Activated naive CD4-positive, alpha-beta T cell treated with anti-CD3 and anti-CD28 coated beads for 36 hours (primary cell): ENCODE measurements at places on chromosomes 1 and 21.
A peak's percentile ranks its signal among the peaks of the same experiment; 100 is the strongest.

GRCh38 chr1:10705953-10706352, 90.5 kb downstream of the CASZ1 start:
- no peak for DNase-seq

DNA sequence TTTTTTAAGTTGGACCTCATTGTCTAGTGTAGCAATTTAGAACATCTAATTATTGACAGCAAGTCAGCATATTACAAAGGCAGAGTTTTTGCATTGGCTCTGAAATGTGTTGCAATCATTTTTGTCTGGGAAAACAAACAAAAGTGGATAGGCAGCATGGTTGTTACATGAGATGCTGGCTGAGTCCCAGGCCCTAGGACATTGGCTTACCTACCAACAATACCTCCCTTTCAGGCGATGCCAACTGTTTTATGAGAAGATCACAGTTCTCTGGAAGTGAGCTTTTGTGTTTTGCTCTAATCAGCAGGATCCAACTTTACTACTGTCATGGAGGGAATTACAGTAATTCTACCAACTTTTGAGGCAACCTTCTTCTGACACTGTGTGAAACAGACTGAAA, 71.5 kb upstream of the CXADR start:
- no peak for DNase-seq

- DNase-seq, result peak; percentile 40
Observed at GRCh38 chr21:36156815-36157670, at the start of gene DOP1B. TSS of gene DOP1B (plus strand) at chr21:36156824. CDS start at chr21:36164734, 7,910 bp downstream.

DNA sequence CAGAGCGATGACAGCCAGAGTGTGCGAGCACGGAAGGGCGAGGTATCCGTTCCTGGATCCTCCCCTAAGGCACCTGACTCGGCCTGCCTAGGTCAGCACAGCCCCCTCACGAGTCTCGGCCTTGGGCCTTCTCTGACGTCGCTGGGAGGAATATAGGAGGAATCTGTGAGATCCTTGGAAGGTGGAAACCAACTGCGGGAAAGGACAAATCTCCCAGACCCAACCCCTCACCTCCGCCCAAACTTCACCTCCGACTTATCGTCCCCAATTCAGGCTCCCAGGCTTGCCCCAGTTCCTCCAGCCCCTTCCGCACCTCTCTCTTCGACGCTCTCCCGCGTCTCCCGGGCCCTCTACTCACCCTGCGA, 494 bp downstream of the APH1A start:
- peak; percentile 52 for DNase-seq

- no peak for DNase-seq
Observed at GRCh38 chr21:29238053-29238966, 60.4 kb upstream of the BACH1 start.

DNA sequence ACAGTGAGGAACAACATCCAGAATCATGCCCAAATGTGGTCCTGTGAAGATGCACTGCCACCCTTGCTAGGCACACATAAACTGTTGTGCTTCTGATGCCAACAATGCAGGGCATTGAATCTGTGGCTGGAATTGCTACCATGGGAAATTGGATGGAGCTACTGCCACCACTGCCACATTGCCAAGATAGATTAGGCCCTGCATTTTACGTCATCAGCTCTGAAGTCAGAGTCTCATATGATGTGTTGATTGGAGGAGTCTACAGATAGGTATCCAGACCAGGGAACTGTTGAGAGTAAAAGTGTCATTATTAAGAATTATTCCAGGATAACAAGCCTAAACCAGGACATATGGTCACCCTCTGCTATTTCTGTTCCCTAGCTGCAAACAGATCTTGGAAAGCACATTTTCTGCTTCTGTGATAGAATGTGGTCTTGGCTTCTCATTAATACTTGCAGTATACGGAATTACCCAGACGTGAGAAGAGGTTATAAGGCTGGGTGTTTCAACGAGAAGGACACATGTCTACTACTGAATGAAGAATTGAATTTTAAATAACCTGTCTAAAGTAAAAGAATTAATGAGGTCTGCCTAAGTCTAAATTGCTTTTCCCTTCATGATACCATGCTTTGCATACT, 106.6 kb downstream of the TNNI3K start:
- no peak for DNase-seq

DNA sequence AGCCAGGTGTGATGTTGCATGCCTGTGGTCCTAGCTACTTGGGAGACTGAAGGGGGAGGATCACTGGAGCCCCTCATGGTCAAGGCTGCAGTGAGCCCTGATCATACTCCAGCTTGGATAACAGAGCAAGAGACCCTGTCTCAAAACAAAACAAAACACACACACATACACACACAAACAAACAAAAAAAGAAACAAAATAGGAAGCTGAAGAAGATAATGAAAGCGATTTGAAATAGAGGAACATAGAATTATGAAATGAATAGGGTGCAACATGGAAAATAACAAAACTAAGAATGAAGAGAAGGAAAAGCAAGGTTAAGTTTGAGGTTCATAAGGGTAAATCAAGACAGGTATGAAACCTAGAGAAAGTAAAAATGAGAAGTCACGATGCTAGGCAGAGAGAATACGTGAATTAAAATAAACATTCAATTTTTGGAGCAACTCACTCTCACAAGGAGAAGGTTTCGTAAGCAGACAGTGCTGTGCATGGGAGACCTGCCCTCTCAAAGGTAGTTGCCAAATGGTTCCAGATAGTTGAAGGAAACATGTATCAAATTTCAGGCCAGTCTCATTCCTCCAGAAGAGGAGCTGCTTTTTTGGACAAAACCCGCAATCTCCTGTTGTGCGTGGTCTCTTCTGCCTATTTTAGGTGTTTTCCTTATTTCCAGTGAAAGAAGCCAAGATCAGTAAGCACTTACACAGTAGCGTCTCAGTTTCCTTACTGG, 3.3 kb downstream of the CD46 start:
- DNase-seq, result no peak

DNA sequence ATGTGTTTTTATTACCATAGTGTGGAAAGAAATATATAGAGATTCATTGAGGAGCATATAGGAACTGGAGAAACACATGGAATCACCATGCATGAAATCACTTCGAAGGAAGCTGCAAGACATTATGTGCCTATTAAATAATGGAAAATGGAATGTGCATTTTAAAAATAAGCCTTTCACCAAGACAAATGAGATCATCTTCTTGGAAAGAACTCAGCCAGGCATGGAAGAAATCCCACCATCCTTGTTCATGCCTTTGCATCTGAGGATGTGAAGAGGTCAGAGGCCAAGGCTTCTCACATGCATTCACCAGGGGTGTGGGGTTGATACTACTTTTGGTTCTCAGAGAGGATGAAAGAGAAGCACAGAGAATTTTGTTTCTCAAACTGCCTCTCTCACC, 50.0 kb downstream of the C1orf198 start:
- DNase-seq, result no peak

DNA sequence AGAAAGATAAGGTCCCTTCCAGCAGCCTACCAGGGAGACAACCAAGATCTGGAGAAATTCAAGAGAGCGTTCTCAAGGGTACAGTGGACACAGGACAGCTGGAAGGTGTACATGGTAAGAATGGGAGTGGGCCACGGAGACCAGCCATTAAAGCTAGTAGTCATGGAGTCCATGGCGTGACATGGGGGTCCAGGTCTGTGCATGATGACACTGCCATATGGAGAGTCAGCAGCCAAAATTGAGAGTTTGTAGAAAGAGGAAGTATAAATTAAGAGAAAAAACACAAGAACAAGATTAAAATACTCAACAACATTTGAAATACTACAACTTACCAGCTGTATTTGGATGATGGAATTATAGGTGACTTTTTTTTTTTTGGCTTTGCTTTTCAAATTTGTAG, 7.9 kb upstream of the LORICRIN start:
- DNase-seq, result no peak

- no peak for DNase-seq
Observed at GRCh38 chr1:116119876-116120275, 8.7 kb downstream of the MAB21L3 start.

GRCh38 chr1:17913326-17914115, 158.4 kb downstream of the ACTL8 start:
- no peak for DNase-seq

GRCh38 chr1:60994369-60994768, 88.0 kb upstream of the NFIA start:
- no peak for DNase-seq

GRCh38 chr21:27423906-27424595, 457.2 kb upstream of the ADAMTS5 start:
- DNase-seq, result no peak

DNA sequence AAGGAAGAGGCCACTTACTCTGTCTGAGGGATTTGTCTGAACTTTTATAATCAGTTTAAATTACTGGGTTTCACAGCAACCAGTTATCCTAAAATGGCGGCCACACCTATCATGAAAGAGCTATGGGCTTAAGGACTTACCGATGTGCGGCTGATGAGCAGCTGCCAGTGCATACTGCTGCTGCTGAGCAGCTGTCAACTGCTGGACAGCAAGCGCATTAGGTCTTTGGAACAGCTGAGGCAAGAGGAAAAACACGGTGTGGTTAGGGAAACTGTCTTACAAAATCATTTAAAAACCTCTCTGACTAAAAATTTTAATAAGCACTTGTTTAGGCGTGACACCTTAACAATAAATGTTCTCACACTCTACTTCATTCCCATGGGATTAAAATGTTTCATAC, 72.6 kb upstream of the SDC3 start:
- no peak for DNase-seq
